H1 (cell line): ENCODE measurements at places on chromosomes 2 and 18.
A peak's percentile ranks its signal among the peaks of the same experiment; 100 is the strongest.

DNA sequence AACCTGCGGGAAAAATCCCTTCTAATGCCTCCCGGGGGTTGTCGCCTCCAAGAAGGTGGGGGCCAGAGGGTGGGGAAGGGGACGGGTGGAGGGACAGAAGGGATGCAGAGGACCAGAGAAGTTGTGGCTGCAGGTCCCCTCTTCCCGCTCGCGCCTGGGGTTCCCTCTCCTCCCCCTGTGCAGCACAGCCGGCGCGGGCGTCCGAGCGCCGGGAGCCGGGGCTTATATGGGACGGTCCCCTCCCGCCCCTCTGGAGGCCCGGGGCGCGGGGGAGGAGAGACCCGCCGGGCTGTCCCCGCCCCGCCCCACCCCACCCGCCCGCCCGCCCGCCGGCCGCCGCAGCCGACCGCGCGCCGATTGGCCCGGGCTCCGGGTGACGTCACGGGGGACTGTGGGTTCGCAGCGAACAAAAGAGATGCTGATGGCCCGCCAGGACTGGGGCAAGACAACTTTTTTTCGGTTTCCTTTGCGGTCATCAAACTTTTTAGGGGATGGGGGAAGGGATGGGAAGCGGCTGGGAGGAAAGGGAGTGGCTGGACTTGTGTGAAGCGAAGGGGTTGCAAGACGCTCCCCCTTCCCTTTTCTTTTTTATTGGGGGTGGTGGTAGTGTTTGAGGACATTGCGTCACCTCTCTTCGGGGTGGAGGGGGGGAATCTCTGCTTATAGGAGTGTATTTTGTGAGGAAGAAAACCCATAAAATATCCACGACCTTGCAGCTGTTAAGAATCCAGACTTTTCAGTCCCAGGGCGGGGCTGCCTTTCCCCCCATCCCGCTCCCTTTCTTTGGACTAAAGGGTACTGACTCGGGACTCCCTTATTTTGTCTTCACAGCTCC, at the start of gene FN1:
Gene FN1, minus strand, starts transcription at position 199 of the 835 bp plus-strand sequence. CDS start 266 bp downstream, outside the sequence.
- DNase-seq = peak; percentile 68

DNA sequence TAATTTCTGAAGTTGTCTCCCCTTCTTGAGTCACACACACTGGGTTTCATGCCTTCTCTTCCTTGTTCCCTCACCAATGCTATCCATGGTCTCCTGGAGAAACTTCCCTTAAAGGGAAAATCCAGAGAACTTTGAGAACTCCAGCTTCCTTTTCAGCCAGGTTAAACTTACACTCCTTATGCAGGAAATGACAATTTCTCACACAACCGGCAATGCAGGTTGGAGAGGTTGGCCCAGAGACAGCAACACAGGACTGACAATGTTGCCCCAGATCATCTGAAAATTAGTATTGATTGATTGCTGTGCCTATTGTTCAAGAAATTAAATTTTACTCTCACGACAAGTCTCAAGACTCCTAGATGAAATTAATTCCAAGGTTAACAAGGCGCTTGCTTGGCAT, 292.2 kb downstream of the NYAP2 start:
- no peak for DNase-seq

GRCh38 chr2:215949991-215950404, 63.4 kb downstream of the MREG start:
- no peak for DNase-seq

GRCh38 chr18:55573386-55573785, 14.6 kb downstream of the TCF4 start:
- no peak for DNase-seq

GRCh38 chr2:207744451-207744850, 25.3 kb downstream of the FZD5 start:
- DNase-seq = no peak
